ENCODE measurements at places on chromosomes 4 and X. TPM values are rescaled to one million over a fixed set of nuclear protein-coding genes. Genes with fewer than 3 reads are reported as not detected.

Gene DCAF8L1
- not detected for total RNA-seq

Gene TFDP3
- not detected for total RNA-seq

Gene MAP3K15
- under 0.01 TPM for total RNA-seq

Gene MMRN1
- total RNA-seq, result 1,432 TPM

Gene LRAT
- total RNA-seq, result not detected

Gene LPAR4
- total RNA-seq, result not detected

Gene POLN
- total RNA-seq, result 2.0 TPM

Gene PHOX2B
- total RNA-seq, result not detected

Measured in vein endothelial cell (primary cell).